ENCODE measurements at places on chromosomes 2 and 18.

- DNase-seq, result no peak
Observed at GRCh38 chr2:61432990-61433389, 37.9 kb downstream of the USP34 start.

GRCh38 chr2:138607746-138608145, 106.2 kb downstream of the SPOPL start:
- DNase-seq, result no peak

- no peak for DNase-seq
Observed at GRCh38 chr18:45320724-45321123, 294.6 kb upstream of the SLC14A2 start.

GRCh38 chr2:167761465-167762136, 485.8 kb downstream of the STK39 start:
- DNase-seq, result no peak

- DNase-seq, result no peak
Observed at GRCh38 chr2:25249785-25250184, 81.4 kb upstream of the POMC start.

DNA sequence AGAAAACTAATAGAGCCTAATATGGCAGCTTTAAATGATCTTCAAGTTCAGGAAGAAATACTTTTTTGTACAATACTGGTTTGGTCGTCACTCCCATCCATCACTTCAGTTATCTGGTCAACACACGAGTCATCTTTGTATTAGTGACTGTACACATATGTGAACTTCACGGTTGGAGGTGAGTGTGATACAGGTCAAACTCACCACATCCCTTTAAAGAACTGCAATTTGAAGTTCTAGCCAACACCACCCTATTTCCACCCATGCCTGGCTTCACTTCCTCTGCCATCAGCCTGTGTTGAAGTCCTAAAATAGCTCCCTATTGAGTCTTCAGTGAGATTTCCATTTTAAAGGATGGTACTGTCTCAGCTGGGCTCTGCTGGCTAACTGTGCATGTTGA, 361.9 kb downstream of the TXNL1 start:
- no peak for DNase-seq

DNA sequence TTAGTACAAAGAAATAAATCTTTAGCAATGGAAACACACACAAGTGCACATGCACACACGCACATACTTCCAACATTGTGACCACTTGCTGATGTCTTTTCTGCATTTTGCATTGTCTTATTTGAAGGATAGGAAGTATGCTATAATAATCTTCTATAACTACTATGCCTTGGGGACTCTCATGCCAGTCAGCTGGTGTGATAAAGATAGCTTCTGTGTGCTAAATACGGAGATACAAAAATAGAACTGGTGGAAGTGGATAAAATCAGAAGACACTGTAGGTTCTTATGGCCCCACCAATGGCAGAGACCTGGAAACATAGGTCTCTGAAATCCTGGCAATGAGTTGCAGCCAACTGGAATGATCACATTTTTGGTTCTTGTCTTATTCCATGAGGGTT, 31.5 kb upstream of the RASGRP3 start:
- no peak for DNase-seq

DNA sequence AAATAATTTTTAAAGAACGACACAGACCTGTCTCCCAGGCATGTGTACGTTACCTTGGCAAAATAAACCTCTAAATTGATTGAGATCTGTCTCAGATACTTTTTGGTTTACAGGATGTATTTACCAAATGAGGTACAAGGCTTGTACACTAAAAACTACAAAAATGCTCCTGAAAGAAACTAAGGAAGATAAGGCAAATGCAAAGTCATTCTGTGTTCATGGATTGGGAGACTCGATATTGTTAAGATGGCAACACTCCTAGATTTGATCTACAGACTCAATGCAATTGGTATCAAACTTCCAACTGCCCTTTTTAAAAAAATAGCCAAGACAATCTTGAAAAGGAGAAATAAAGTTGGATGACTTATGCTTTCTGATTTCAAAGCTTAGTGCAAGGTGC, 11.5 kb upstream of the KCNE4 start:
- DNase-seq, result no peak

DNA sequence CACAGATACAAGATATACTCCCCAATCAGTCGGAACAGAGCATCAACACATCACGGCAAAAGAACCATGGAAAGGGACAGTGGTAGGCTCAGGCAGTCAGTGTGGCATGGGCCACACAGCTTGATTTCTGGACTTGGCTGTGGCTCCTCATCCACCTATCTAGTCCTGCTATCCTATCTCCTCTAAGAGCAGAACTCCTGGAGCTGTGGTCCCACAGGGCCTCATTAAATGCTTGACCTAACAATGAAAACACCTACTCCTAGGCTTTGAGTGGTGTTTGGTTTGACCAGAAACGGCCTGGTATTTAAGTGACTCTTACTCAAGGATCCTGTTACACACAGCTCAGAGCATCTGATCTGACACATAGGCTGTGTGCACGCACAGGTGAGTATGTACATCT, 33.6 kb upstream of the SMAD2 start:
- DNase-seq, result no peak

DNA sequence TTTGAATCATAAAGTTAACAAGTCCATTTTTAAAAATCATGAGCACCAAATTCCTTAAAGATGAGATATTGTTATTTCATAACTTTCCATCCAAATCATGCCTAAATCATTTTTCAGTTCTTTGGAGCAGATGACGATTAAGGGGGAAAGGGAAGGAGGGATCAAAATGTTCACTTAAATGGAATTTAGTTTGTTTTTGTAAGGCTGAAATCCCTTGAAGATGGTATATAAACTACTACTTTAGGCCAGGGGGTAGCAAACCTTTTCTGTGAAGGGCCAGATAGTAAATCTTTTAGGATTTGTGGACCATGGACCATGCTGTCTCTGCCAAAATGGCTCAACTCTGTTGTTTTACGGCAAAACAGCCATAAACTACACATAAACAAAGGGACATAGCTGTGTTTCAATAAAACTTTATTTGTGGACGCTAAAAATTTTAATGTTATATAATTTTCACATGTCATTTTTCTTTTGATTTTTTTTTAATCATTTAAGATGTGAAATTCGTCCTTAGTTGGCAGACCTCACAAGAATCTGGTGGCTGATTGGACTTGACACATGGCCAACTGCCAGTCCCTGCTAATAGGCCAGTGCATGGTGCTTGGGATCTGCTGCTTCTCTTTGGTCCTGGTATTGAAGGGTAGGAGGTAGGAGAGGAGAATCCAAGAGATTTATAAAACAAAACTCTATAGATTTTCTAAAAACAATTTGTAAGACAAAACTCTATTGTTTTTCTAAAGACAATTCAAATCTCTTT, 52.0 kb upstream of the RTN4 start:
- no peak for DNase-seq

DNA sequence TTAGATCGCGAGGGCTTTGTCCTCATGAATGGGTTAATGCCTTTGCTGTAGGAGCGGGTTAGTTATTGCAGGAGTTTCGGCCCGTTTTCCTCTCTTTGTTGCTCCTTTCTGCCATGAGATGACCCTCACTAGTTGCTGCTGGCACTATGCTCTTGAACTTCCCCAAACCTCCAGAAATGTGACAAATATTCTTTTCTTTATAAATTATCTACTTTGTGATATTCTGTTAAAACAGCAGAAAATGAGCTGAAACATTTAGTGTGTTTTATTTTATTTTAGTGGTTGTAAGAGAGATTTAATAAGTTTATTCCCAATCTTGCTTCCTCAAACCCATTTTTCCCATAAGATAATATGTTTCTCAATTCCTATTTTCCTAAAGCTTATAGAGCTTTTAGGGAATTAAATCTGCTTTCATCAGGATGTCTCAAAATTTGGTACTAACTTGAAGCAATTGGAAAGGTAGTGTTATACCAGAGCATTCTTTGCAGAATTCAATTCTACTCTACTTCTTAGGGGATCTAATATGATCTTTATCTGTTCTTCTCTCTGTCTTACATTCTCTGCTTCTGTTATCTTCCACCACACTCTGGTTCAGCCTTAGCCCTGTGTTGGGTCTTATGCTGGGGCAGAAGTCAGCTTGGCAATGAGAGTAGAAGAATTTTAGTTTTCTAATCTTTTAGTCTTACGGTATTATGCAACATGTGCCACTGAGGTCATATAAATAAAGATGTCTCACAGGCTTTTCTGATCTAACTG, 23.1 kb downstream of the DDX1 start:
- no peak for DNase-seq

DNA sequence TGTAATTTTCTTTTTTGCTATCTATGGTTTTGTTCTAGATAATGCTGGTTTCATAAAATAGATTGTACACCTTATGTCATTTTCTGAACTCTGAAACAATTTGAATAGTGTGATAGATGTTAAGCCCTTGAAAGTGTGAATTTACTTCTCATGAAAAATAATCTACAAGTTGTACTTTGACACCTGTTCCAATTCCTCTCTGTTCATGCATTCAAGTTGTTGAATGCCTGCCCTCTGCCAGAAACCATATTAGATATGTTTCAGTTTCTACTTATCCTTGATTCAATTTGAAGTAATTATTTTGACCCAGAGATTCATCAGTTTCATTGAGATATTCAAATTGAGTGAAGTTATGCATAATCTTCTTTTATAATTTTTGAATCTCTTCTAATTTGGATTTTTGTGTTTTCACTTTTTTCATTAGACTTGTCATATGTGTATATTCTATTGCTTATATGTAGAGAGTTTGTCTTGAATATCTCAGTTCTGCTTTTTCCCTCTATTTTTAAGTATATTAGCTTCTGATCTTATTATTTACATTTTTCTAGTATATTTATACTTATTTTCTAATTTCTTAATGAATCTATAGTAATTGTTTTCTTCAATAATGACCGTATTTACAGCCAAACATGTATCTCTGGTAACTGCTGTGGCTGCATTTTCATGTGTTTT, 143.3 kb upstream of the TACR1 start:
- DNase-seq, result no peak

GRCh38 chr18:3596324-3596636, 146.3 kb downstream of the TGIF1 start:
- DNase-seq, result no peak

DNA sequence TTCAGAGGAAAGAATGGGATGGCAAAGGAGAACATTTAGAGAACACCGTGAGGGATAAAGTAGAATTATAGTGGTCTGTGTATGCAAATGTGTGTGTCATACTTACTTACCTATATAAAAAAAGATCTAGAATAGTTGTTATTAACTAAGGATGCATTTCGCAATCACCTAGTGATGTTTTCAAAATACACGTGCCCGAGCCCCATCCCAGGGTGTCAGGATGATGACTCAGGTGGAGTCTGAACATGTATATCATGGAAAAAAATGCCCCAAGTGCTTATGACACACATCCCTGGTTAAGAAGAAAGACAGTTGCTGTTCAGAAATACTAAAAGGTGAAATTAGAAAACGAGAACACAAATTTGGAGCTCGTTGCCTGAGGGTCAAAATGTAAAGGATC, 109.0 kb downstream of the CERS6 start:
- no peak for DNase-seq

- DNase-seq, result no peak
Observed at GRCh38 chr18:56532176-56532840, 106.1 kb downstream of the TXNL1 start.

GRCh38 chr18:13893418-13893760, 21.9 kb downstream of the MC2R start:
- DNase-seq, result no peak

DNA sequence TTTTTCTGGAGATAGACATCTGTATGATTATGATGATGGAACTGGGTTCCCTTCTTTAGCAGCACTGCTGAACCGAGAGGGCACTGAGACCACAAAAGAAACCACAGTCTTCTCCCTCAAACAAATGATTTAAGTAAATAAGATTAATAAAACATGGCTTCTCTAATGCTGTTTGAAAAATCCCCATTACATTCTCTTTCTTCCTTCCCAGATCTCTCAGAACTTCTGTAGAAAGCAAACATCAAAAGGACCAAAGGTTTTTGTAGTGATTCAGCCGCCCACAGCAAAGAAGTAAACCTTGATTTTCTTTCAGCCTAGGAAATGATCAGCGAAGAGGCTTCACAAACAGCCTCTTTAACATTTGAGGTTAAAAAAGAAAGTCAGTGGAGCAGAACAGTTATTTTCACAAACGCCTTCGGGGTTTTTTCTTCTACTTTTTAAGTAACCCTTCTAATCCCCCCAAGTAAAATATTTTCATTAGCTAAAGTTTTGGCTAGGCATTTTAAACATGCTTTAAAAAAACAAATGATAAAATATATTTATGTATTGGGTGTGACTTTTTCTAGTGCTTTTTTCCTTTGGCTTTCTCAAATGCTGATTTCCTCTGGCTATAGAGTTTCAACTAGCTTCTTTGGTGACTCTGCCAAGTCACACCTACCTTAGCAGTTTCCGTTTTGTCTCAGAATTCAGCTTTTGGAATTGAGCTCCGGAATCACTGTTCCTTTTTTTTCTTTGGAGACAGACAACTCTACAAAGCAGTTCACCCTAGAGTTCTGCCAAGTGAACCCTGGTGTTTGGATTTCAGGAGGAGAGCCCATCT, 89.6 kb downstream of the UPP2 start:
- no peak for DNase-seq

GRCh38 chr2:5691985-5692529, at the start of gene SOX11:
Gene SOX11 (plus strand): TSS chr2:5692384. CDS start chr2:5692722, 338 bp downstream.
- no peak for DNase-seq

- DNase-seq, result no peak
Observed at GRCh38 chr2:234245945-234246344, 195.4 kb downstream of the SPP2 start.

DNA sequence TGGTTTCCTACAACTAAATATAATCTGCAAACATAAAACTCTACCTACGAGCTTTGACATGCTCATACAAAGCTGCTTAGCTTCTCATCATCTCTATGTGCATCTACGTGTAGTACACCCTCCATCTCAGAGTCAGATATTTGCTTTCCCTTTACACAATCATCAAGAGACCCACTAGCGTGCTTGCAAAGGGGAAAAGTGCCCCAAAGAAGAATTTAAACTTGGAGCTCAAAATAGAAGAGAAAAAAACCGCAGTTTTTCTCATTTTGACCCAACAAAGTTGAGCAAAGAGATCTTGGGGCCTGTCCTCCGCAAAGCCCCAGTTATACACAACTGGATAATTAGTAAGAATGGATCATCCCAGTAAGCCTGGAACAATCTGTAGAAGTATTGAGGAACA, 104.1 kb downstream of the PAX3 start:
- no peak for DNase-seq

- DNase-seq, result no peak
Observed at GRCh38 chr2:195536906-195537305, 120.1 kb upstream of the SLC39A10 start.

GRCh38 chr18:51666763-51667191, 469.3 kb upstream of the MEX3C start:
- no peak for DNase-seq

Measured in stimulated activated CD4-positive, alpha-beta T cell treated with anti-CD3 and anti-CD28 coated beads, Interleukin-1b, Interleukin-23, amount 100 ng/mL, for 1 hour (primary cell).